ENCODE measurements at places on chromosomes 6 and 20.

DNA sequence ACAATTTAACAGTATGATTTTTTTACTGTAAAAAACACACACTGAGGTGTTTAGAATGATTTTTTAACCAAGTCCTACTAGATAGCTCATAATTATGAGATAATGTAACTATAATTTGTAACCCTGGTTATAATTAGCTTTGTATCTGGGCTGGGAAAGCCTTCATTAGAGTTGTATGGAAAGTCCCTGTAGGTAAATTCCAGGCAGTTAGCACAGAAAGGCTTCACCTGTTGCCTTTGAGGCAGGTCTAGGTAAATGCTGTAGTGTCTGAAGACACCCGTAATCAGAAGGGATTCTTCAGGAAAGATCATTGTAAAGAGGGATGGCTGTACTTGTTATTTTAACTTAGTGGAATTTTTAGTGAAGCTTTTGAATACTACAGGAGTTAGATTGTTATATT lies 1.9 kb downstream of the TMEM200A start:
- DNase-seq, result no peak

- DNase-seq, result no peak
Measured at GRCh38 chr20:18790787-18791186, 22.8 kb upstream of the SCP2D1 start.

GRCh38 chr6:131101911-131102680 lies 33.2 kb upstream of the AKAP7 start:
- no peak for DNase-seq

- DNase-seq, result no peak
Measured at GRCh38 chr6:20704325-20705025, 170.2 kb downstream of the CDKAL1 start.

- DNase-seq, result no peak
Measured at GRCh38 chr20:21103582-21104465, 2.3 kb downstream of the LINC00237 start.

DNA sequence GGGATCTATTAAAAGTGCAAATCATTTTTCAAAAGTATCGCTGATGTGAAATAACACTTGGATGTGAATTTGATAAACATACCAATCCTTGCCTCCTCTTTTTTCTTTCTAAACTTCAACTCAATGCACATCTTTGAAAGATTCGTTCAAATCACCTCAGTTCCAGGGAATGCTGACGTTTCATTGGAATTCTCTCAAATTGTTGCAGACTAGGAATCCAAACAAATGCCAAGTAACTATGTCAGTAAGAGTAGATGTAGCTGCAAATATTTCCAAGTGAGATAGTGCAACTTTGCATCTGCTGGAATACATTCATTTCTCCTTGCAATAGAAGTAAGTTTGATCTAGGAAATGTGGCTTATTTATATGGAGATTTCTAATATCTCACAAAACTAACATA lies 220.7 kb downstream of the FUT9 start:
- no peak for DNase-seq

GRCh38 chr6:41059556-41059955 lies 6.6 kb downstream of the APOBEC2 start:
- DNase-seq, result no peak

- DNase-seq, result no peak
Measured at GRCh38 chr6:34486106-34486740, 20.3 kb downstream of the PACSIN1 start.
